Fibroblast of skin of left quadriceps (primary cell): ENCODE measurements at places on chromosomes 6 and 20.

DNA sequence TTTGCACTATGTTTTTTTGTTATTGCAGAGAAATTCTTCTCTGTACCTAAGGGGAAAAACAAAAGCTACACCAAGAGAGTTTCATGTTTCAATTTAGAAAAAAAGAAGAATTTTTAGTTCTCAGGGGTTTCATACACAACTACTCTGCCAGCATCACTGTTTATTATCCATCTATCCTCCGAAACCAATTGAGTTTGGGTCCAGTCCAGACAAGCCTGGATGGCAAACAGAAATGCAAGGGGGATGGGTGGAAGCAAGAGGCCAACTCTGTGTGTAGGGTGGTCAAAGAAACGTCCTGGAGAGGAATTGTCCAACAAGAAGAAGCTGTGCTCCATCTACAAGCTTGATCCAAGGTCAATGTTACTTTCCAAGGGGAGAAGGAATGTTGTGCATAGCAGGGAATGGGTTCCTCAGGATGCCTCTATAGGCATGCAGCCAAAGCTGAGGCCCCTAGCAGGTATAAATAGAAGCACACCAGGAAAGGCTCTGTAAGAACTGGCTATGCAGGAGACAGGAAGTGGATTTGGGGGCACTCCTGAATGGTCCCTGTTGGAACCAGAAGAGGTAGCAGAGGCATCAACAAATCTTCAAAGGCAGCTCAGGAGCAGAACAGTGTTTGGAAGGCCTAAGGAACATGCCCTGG, 64.4 kb downstream of the FILIP1 start:
- no peak for DNase-seq

DNA sequence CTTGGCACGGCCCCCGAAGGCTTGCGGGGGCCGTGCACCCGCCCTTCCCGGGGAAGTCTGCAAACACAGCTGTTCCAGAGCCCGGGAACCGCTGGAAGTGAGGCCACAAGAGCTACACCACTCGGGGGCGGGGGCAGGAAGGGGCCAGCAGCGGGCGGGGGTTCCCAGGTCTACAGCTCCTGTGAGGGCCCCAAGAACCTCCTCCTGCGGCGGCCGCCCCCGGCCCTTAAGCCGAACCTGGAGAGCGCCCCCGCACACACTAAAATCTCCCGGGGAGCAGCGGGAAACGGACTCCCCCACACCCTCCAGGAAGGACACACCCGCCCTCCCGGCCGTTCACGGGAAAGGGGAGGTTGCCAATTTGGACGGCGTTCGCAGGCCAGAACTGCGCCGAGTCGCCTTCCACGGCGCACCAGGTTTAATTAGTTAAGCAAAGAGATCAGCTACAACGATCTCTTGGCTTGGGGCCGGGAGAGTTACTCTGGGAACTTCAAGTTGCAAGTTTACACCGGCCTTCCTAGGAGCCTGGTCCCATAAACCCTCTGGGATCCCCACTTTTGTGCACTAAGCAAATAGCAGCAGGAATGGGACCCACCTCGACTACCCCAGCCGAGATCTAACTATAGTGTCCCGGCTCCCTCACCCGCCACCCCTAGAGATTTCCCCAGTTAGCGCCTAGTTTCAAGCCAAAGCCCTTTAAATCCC, 1.7 kb downstream of the JAG1 start:
- DNase-seq: no peak

GRCh38 chr20:17558154-17558940, 11.5 kb upstream of the DSTN start:
- DNase-seq: peak; percentile 55

DNA sequence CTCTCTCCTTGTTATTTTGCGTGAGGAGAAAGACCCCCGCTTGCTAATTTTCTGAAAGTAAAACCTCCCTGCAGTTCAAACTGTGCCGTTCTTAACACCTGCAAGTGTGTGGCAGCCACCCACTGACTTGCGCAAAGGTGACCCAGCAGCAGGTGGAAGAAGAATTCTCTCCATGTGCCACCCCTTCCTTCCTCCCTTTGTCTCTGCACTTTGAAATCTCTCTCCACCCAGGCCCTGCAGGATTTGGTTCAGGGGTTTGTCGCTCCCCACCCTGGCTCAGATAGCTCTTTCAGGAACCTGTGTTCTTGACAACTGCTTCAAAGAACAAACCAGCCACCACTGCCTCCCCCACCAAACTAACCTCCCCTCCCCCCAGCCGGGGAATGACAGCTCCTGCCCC, 41.4 kb downstream of the ZNF831 start:
- no peak for DNase-seq

DNA sequence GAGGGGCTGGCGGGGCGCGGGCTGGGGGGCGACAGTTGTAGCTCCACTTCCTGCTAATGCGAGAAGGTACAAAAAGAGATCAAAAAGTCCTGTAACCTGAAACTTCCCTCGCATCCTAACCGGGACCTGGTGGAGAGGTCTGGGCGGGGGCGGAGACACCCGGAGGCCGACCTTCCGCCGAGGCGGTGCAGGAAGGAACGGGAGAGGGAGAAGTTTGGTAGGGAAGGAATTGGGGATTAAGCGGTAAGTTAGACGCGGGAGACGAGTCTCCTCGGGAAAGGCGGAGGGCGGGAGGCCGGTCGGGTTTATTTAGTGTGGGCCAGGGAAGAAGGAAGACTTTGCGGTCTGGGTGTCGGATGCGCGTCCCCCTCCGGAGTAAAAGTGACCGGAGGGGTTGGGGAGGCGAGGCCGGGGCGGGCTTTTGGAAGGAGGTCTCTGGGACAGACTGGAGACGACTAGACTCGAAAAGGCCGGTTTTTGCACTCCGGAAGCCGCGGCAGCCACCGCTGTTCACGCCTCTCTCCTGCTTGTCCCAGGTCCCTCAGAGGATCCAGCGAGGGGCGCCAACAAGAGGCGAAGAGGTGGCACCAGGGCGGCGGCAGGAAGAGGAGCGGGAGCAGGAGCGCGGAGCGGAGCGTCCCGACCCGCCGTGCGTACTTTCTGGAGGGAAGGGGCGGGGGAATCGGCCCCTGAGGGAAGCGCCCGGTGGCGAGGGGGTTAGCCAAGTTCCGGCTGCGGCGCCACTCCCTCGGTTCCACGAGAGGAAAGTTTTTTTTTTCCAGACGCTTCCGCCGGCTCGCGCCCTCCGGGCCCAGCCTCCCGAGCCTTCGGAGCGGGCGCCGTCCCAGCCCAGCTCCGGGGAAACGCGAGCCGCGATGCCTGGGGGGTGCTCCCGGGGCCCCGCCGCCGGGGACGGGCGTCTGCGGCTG, 734 bp downstream of the TPBG start:
- peak; percentile 34 for DNase-seq

GRCh38 chr6:151679941-151680340, 127.5 kb upstream of the ESR1 start:
- DNase-seq: no peak

DNA sequence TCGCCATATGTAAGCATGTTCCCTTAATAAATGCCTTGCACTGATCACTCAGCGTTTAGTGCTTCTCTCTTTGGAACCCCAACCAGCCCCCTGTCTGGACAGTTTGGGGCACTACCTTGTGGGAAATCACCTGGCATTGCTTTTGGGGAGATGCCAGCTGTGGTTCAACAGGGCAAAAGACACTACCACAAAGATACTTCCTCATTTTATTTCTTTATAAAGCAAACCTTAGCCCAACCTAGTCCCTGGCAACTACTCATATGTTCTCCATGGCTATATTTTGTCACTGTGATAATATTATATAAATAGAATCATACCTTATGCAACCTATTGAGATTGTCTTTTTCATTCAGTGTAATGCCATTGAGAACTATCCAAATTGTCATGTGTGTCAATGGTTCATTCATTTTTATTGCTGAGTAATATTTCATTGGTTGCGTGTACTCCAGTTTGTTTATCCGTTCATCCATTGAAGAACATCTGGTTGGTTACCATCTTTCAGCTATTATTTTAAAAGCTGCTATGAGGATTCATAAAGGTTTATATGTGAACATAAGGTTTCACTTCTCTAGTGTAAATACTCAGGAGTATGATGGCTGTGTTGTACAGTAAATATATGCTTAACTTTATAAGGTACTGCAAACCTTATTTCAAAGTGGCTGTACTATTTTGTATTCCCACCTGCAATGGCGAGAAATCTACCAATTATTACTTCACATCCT, 114.8 kb downstream of the MOXD1 start:
- DNase-seq: no peak

- no peak for DNase-seq
These were observed 509.5 kb downstream of the CDH26 start for GRCh38 chr20:60467771-60468170.

- DNase-seq: no peak
These were observed 277.1 kb upstream of the ECI2 start for GRCh38 chr6:4412488-4412887.

GRCh38 chr6:163588220-163588919, 173.9 kb downstream of the QKI start:
- peak; percentile 21 for DNase-seq

GRCh38 chr6:40322336-40322735, 264.8 kb downstream of the LRFN2 start:
- no peak for DNase-seq

DNA sequence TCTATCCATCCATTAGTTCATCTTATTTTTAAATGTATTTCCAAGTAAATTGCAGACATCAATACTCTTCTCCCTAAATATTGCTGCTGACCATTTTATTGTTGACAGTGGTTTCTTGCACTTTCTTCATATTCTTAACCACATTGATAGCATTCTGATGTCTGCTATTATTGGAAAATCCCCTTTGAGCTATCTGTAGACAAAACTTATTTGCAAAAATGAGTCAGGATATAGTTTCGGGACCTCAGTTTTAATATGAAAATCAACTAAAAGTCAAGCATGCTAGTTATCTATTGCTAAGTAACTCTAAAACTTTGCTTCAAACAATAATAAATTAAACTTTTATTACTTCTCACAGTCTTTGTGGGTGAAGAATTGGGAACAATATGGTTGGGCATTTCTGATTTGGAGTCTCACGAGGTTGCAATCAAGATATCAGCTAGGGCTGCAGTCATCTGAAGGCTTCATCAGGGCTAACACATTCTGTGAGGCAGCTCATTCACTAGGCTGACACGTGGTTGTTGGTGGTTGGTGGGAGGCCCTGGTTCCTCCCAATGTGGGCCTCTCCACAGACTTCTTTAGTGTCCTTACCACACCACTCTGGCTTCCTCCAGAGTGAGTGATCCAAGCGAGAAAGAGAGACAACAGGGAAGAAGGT, 32.7 kb downstream of the CD109 start:
- DNase-seq: no peak

- no peak for DNase-seq
These were observed 4.4 kb upstream of the MEP1A start for GRCh38 chr6:46788791-46789190.

DNA sequence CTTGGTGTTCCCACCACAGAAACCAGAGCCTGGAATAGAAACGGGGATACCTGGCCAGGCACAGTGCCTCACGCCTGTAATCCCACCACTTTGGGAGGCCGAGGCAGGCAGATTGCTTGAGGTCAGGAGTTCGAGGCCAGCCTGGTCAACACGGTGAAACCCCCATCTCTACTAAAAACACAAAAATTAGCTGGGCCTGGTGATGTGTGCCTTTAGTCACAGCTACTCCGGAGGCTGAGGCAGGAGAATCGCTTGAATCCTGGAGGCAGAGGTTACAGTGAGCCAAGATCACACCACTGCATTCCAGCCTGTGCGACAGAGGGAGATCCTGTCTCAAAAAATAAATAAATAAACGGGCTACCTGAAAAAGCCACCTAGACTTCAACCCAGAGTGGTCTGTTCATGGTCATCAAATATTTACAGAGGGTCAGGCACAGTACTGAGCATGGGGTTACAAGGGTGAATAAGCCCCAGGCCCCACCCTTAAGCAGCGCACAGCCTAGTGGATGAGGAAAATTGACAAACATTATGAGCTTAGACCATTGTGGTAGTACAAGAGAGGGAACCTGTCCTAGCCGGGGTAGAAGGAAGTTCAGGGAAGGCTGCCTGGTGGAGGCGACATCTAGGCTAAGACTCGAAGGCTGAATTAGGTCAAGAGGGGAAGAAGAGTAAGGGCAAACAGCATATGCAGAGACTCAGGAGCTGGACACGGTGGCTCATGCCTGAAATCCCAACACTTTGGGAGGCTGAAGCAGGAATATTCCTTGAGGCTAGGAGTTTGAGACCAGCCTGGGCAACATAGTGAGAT, 7.2 kb upstream of the PCIF1 start:
- DNase-seq: no peak

- no peak for DNase-seq
These were observed 26.5 kb downstream of the LBP start for GRCh38 chr20:38372806-38373205.

DNA sequence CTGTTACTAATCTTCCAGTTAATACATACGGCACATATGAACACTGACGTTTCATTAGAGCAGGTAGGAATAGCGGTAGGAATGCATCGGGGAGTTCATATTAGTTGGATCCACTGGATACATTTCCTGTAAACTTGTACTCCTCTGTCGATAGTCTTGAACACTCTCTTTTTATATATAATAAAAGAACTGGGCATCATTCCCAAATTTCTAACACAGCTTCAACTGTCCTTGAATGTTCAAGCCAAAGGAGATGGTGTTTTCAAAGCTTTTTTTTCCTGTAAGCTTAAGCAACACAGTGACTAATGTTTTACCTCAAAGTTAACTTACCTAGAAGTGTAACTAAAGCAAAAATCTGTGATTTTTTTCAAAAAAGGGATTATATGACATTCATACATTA, 195.3 kb downstream of the UTRN start:
- DNase-seq: no peak

DNA sequence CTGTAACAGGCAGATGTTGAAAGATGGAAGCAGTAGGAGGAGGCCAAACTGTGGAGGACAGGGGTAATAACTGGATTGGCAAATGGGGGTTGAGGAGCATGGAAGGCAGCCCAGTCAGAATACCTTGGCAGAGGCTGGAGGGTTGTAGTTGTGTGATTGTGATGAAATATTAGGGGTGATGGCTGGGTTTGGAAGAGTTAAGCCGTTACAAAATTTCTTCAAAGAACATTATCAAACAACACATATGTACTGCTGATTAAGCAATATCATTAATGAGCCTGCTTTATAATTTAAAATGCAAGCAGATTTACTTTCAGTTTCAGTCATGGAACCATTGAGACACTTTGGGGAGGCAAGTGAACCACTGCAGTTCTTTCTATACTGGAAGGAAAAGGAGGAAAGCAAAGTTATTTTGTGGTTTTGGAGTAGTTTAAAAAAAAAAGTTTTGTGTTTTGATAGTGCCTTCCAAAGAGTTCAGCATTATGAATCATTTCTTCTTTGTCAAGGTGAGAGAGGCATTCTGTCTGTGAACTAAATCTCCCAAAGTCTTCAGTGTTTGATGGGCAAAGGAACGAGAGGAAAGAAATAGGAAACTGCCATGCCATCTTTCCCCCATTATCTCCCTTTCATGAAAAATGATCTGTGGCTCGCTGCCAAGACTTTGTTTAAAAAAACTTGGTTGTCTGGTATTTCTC, 20.7 kb downstream of the FOXO3 start:
- peak; percentile 87 for DNase-seq

- no peak for DNase-seq
These were observed 85.1 kb downstream of the STMND1 start for GRCh38 chr6:17186925-17187324.

GRCh38 chr6:76250666-76251065, 178.2 kb upstream of the IMPG1 start:
- DNase-seq: no peak
